ENCODE measurements at places on chromosomes 7 and 10.

DNA sequence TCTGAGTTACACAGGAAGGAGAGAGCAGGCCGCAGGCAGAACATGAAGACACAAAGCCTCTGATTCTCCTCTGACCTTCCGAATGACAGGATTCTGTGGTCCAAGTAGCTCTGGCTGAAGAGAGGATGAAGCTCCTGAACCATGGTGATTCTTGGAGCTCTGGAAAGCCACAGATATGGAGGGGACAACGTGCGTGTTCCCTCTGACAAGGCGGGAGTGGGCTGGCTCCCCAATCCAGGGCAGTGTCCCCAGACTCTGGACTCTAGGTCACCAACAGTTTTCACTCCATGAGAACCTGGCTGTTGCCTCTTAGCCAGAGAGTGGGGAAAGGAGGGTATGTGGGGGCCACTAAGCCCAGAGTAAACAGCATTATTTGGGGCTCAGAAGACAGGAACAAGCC lies 7.4 kb upstream of the TRPV6 start:
- peak; percentile 15 for DNase-seq

- no peak for DNase-seq
These were observed 88.3 kb upstream of the PDGFA start for GRCh38 chr7:607938-608337.

GRCh38 chr10:80996615-80997193 lies 459.0 kb downstream of the SH2D4B start:
- DNase-seq = no peak

GRCh38 chr10:110609605-110610004 lies 34.5 kb upstream of the RBM20 start:
- DNase-seq = no peak

GRCh38 chr10:114427124-114427852 lies 23.0 kb upstream of the AFAP1L2 start:
- DNase-seq = no peak

- peak; percentile 87 for DNase-seq
These were observed at the start of gene CALD1 for GRCh38 chr7:134778941-134779740. TSS of gene CALD1 (plus strand) at chr7:134779634. CDS start at chr7:134867734, 88,100 bp downstream.

GRCh38 chr10:33122014-33122809 lies 164.2 kb upstream of the ITGB1 start:
- DNase-seq = no peak

- DNase-seq = no peak
These were observed 7.0 kb upstream of the PTPRE start for GRCh38 chr10:127899766-127900387.

- no peak for DNase-seq
These were observed 11.1 kb downstream of the FAS start for GRCh38 chr10:89001729-89002072.

Data from left forelimb (tissue), 1 donor.